ENCODE measurements at places on chromosomes 12 and 14. TPM values are rescaled to one million over a fixed set of nuclear protein-coding genes. Genes with fewer than 3 reads are reported as not detected.

- H3K27ac ChIP-seq, result peak overlapping the region; percentile 99
- H3K4me1 ChIP-seq, result peaks cover 79% of the 10 kb centered on the region
- H3K36me3 ChIP-seq, result no peaks in the 10 kb centered on the region
- no peak for DNase-seq
- H3K4me3 ChIP-seq, result no peak overlapping the region
These were observed 100.6 kb downstream of the LGMN start for GRCh38 chr14:92647797-92648279.

GRCh38 chr12:57591782-57592325 is 862 bp downstream of the PIP4K2C start:
- H3K27me3 ChIP-seq, result peaks cover 10% of the 10 kb centered on the region
- H3K4me3 ChIP-seq, result peak overlapping the region; percentile 97
- H3K27ac ChIP-seq, result no peak overlapping the region
- peaks cover 18% of the 10 kb centered on the region for H3K36me3 ChIP-seq
- peaks cover 15% of the 10 kb centered on the region for H3K4me1 ChIP-seq

DNA sequence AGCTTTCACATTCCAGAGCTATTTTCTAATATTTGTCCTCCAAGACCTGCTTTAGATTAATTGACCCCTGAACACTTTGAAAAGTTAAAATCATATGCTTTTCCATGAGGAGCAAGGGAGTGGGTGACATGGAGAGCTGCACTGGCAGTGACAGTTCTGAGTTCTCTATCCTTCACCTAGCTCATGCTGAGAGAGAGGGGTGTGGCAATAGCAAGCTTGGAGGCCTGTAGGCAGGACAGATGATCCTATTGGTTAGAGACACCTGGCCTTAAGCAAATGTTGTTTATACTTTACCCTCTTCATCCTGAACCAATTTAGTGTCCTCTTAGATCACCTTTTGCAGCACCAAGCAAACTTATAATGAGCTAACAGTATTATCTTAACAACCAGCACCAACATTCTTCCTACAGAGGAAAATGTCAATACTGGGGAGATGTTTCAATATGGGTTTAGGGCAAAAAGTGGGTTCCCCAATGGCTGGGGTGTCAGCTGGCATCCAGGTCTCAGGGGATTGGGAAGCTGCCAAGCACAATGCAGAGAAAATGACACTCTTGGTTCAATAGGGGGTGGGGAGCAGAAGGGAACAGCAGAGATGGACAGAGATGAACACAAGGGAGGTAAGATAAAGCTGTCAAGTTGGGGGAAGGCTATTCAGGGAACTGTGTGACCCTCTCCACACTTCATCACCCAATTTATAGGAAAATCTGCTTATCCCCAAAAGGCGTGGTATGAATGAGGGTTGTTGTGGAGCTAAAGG is 37.0 kb upstream of the PPM1H start:
- H3K4me1 ChIP-seq, result peaks cover 6% of the 10 kb centered on the region
- H3K36me3 ChIP-seq, result no peaks in the 10 kb centered on the region

DNA sequence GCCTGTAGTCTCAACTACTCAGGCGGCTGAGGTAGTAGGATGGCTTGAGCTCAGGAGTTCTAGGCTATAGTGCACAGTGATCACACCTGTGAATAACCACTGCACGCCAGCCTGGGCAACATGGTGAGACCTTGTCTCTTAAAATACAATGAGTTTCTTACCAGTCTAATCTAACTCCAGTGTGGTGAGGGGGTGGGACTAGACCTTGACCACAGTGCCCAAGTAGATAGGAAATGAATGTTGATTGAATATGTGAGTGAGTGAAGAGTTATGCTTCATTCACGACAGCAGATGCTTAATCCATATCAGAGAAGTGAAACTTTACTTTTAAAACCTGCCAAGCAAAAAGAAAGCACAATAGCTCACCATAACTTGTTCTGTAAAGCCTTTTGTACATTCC is 11.2 kb upstream of the AK7 start:
- H3K27ac ChIP-seq, result no peak overlapping the region
- no peak for DNase-seq
- H3K4me1 ChIP-seq, result no peaks in the 10 kb centered on the region
- no peaks in the 10 kb centered on the region for H3K27me3 ChIP-seq
- H3K4me3 ChIP-seq, result no peak overlapping the region
- no peaks in the 10 kb centered on the region for H3K36me3 ChIP-seq

DNA sequence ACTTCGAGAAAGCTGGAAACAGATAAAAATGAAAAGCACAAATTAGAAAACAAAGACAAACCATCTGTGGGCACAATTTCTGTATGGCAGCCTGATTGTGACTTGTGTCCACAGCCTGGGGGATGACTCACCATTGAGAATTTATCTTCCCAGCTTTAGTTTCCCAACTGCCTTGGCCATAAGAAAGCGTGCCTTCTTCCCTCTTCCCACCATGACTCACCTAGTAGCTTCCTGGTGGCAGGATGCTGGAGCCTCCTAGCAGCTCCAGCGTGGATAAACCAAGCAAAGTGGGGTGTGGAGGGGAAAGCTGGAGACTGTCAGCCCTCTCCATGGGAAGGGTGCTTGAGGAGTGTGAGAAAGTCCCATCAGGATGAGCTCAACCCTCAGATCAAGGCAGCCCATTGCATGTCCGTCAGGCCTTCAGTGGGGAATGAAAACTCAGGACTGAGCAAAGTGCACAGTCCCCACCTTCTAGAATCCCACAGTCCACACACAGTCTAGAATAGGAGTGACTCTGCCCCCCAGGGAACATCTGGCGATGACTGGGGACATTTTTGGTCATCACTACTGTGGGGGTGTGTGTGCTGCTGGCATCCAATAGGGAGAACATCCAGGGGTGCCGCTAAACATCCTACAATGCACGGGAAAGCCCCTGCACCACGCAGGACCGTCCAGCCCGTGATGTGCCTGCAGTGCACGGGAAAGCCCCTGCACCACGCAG is 22.4 kb upstream of the SERPINA6 start:
- DNase-seq, result no peak
- no peak overlapping the region for H3K4me3 ChIP-seq
- H3K4me1 ChIP-seq, result no peaks in the 10 kb centered on the region
- no peak overlapping the region for H3K27ac ChIP-seq

DNA sequence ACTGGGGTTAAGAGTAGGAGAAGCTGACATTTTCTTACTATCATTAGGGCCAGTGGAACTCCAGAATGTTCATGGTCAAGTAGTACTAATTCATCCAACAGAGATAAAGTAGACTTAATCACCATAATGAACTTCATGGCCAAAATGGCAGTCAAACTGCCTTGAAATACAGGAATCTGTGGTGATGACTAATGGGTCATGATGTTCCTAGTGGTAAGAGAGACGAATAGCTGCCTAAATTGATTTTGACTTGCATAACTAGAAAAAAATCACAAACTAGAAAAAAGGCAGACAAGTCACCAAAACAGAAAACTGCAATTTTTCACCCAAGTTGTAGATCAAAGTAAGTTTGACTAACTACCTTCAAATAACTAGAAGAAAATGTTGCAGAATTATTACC is 138.5 kb downstream of the MGAT4C start:
- H3K27ac ChIP-seq, result no peak overlapping the region
- no peak overlapping the region for H3K4me3 ChIP-seq
- H3K4me1 ChIP-seq, result no peaks in the 10 kb centered on the region
- no peaks in the 10 kb centered on the region for H3K27me3 ChIP-seq

The HOXC10 gene
- total RNA-seq, result 1.4 TPM

The NDUFB1 gene
- 32.2 TPM for total RNA-seq

The CTDSP2 gene
- 102 TPM for total RNA-seq

All from PC-9 (cell line).